ENCODE measurements at places on chromosomes 6 and 20.

DNA sequence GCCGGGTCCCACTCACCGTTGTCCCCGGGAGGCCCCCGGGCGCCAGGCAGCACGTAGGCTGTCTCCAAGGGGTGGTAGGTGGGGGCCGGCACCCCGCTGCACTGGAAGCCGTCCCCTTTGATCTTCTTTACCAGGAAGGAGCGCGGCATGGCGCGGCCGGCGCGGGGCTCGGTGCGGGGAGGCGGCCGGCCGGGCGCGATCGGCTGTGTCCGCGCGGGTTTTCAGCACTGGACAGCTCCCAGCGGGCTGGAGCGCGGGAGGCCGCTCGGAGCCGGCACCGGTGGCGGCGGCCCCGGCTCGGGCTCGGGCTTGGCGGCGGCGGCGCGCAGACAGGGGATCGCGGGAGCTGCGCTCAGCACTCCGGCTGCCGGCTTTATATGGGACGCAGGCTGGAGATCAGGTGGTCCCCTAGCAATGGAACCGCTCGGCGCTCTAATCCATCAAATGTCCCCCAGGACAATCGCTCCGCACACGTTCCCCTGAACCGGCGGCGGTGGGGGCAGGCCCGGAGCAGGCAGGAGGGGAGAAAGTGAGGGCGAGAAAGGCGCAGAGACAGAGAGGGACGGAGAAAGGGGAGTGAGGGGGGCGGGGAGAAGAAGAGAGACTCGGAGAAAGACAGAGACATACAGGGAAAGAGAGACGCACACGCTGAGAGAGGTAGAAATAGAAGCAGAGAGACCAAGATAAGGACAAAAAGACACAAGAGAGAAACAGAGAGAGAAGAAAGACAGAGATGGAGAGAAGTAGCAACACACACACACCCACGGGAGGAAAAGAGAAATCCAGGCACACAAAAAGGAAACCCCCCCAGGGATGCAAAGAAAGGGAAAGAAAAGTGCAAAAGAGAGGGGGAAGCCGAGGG lies at the start of gene SCRT2:
Gene SCRT2, minus strand, starts transcription at position 350 of the 862 bp plus-strand sequence. Its CDS starts 201 bp downstream, at position 149.
- no peak for DNase-seq

GRCh38 chr6:2868637-2869036 lies 27.0 kb upstream of the SERPINB1 start:
- DNase-seq: no peak

GRCh38 chr6:4374216-4374615 lies 238.8 kb upstream of the ECI2 start:
- no peak for DNase-seq

- DNase-seq: no peak
These were observed 29.5 kb downstream of the TSHZ2 start for GRCh38 chr20:53001498-53002301.

DNA sequence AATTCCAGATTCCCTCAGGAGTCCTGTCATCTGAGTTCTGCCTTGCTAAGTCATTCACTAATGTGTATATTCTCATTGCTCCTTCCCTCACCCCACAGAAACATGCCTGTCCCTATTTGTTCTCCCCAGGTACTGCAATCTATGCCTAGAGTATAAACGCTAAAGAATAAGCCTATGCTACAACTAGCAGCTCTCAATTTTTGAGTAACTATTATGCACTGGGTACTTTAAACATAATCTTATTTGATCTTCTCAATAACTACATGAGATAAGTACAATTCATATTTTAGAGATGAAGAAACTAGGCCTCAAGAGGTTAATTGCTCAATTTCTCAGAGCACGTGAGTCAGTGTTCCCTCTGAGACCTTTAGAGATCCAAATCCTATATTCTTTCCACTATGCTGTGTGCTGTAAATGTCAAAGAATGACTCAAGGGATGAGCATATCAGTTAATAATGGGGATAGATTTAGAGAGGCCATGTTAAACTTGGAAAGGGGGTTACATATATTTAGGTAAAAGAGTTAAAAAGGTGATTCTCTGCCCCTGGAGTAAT lies 423.8 kb upstream of the ADGRB3 start:
- no peak for DNase-seq

GRCh38 chr6:161444464-161444863 lies 170.6 kb upstream of the AGPAT4 start:
- no peak for DNase-seq

- no peak for DNase-seq
These were observed 3.0 kb downstream of the LST1 start for GRCh38 chr6:31588871-31589650.

DNA sequence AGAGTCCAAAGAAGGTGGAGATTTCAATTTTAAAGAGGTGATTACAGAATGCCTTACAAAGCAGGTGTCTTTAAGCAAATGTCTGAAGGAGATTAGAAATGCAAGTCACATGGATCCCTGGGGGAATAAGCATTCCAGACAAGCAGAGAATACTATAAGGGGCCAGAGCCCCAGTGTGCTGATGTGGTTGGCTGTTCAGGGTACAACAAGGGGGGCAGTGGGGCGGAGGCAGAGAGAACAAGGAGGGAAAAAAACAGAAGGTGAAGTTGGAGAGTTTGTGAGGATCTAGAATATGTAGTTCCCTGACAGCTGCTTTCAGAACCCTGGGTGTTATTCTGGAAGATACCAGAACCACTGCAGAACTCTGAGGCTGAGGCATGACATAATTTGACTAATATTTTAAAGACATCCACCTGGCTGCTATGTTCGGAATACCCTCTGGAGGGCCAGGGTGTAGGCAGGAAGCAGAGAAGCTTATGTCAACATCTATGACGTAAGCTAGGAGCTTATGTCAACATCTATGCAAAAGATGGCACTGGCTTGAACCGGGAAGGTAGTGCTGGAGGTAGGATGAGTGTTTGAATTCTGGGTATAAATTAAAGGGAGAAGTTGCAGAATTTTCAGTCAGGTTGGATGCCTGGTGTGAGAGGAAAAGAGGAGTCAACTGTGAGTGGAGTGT lies 276.3 kb upstream of the AGPAT4 start:
- no peak for DNase-seq

DNA sequence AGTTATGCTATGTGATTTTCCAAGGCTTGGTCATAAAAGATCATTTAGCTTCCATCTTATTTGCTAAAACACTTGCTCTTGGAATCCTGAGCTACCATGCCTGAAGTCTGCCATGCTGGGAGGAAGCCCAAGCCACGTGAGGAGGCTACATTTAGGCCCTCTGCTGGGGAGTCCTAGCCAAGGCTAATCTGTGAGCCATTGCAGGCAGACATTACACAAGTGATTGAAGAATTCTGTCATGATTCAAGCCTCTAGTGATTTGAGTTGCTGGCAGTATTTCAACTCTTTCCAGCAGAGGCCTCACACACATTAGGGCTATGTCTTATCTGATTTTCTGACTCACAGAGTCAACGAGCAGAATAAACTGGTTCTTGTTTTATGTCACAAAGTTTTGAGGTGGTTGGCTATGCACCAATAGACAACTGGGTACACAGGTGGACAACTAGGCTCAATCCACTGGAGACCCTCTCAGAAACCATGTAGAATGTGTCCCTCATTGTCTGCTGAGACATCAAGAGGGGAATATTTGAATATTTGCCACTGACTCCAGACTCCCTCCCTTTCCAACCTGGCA lies 227.2 kb upstream of the SULF2 start:
- DNase-seq: peak; percentile 1

GRCh38 chr6:31308845-31309175 lies 36.9 kb upstream of the HLA-C start:
- DNase-seq: no peak

All from DMS79 (cell line).